ENCODE measurements at places on chromosomes 2 and 18.
A peak's percentile ranks its signal among the peaks of the same experiment; 100 is the strongest.

GRCh38 chr18:24263050-24263449 is 124.2 kb downstream of the CABYR start:
- no peak for DNase-seq

DNA sequence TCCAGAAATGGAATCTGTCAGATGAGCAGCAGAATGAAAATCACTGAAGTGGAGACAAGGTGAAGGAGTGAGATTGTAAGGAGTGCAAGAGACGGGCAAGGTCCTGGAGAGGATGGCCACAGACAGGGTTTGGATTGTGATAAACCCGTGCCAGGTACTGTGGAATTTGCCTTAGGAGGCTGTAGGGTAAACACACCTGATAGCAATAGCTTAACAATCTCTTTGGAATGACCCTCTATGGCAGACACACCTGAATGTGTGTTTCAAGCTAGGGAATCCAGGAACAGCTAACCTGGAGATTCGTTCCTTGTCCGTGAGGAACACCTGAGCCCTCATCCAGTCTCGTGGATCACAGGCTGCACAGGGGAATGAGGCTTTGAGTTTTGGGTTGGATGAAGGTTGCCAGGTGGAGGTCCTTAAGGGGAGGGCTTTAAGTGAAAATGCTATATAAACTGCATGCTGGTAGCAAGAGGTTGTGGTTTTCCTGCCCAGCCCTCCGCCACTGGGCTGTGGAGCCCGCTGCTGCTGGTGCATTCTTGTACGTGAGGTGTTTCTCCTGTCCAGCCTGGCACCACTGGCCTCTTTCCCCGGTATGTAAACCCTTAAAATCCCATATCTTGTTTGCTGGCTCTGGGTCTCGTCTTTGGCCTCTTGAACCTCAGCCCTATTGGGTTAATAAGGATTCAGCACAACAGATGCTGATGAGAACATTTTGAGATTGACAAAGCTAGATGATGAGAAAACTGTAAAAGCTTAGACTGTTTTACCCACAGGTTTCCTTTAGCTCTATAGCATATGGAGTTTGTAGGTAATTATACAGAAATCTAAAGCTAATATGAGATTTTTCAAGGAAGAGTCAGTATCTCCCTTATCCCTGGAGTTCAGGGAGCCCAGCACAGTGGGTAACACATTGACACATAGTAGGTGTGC is 117.9 kb downstream of the ARHGAP15 start:
- DNase-seq: no peak

DNA sequence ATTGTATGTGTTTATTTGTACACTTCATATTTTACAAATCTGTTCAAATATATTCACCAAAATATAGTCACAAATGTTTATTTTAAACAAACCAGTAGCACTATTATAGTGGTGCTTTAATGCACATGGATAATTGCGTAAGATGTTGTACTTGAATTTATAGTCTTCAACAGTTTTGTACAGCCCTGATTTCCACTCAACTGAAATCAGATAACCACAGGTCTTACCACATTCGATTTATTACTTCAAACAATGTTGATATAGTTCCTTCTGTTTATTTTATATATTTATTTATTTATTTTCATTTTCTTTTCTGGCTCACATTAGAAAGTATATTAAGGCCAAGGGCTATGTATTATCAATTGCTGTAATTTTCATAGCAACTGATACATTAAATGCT is 99.4 kb upstream of the ZNF804A start:
- DNase-seq: peak; percentile 4

- no peak for DNase-seq
These were observed 16.4 kb downstream of the IGFBP2 start for GRCh38 chr2:216649574-216649973.

- no peak for DNase-seq
These were observed 280.3 kb upstream of the ZSWIM2 start for GRCh38 chr2:187129306-187129705.

DNA sequence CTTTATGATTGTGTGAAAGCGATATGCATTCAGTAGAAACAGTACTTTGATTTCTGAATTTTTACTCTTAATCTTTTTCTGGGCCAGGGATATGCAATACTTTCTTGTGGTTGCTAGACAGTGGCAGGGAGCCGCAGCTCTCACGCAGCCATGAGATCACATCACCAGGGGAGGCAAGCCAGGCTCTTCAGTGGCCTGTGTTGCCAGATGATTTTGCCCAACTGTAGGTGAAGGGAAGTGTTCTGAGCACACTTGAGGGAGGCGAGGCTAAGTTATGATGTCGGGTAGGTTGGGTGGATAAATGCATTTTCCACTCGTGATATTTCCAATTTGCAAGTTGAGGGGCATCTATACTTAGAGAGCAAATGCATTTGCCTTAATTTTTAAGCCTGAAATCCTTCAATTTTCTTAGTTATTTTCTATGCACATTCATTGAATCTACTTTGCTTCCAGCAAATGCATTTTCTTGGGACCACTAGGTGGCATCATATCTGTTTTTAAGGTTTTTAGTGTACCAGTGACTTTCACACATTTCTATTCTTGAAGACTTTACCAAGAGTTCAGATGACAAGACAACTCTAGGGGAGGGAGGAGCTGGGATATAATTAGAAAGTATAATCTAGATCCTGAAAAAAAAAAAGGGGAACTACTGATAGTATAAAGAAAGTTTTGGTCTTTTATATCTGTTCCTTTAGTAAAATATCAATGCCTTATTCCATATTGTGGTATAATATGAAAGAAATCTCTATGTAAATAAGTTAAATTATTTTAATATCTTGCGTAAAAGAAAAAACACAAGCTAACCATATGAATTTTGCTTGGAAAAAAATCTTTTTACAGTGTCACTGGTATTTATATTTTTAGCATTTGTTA is 643.3 kb downstream of the SOCS6 start:
- peak; percentile 22 for DNase-seq

- no peak for DNase-seq
These were observed 13.9 kb downstream of the CASP10 start for GRCh38 chr2:201196803-201197202.

- DNase-seq: no peak
These were observed 235.5 kb upstream of the SIX3 start for GRCh38 chr2:44705876-44706480.

GRCh38 chr2:168032091-168032490 is 215.3 kb downstream of the STK39 start:
- no peak for DNase-seq

DNA sequence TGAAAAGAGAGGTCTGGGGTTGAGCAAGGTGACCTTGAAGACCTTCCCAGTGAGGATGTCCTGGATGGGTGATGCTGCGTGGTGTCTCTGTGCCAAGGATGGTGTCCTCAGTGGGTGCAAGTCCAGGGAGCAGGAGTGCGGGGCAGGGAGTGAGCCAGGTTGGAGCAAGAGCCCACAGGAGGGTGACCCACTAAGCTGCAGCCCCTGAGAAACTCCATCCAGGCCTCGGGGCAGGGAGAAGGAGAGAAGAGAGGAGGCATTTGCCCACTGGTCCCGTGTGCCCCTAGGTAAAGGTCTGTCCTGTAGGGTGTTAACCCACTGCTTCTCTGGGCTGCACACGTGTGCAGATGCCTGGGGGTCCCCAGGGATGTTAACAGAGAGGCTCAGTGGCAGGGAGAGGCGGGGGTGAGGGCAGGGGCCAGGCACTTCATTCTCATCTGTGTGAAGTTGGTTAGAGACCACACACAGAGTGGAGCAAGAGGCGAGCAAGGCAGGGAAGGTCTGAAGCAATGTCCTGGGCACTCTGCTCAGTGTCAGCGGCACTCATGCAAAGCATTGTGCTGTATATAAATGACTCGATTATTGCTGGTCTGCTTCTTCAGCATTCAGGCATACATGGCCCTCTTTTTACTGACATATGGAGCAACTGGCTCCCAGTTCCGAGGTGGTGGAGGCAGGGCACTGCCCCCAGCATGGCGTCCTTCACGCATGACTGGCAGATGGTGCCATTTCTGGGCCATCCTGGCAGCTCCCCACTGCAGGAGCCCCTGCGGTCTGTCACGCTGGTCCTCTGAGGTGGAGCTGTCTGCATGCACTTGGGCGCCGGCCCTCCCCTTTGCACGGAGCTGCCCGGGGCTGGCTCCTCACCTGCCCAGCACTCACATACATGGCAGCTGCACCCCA is 117.2 kb upstream of the HS6ST1 start:
- DNase-seq: no peak

DNA sequence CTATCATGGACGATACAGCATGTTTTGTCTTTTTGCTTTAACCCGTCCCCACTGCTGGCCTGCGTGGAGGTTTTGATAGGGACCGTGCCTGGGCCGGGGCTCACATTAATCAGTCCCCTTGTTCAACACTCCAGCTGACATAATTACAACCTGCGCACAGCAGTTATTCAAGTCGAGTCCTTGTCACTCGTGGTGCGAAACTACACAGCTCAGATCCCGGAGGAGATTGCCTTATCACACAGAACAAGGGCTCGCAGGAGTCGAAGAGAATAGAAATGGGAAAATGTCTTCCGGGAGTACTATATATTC is 304.4 kb downstream of the ZNF407 start:
- no peak for DNase-seq

Measured in small intestine (tissue), 16 donors.